ENCODE measurements at places on chromosomes 16 and 17. TPM values are rescaled to one million over a fixed set of nuclear protein-coding genes. Genes with fewer than 3 reads are reported as not detected.

DNA sequence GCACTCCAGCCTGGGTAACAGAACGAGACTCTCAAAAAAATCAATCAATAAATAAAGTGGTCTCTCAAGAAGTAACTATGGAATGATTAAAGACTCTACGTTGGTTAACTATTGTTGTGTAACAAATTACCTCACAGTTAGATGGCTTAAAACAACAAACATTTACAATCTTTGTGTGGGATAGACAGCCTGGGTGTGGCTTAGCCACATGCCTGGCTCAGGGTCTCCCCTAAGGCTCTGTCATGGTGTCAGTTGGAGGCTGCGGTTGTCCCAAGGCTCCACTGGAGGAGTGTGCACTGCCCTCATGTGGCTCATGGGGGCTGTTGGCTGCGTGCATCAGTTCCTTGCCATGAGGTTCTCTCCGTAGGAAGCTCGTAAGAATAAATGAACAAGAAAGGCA, 294.5 kb downstream of the SNX29 start:
- no peak for DNase-seq

DNA sequence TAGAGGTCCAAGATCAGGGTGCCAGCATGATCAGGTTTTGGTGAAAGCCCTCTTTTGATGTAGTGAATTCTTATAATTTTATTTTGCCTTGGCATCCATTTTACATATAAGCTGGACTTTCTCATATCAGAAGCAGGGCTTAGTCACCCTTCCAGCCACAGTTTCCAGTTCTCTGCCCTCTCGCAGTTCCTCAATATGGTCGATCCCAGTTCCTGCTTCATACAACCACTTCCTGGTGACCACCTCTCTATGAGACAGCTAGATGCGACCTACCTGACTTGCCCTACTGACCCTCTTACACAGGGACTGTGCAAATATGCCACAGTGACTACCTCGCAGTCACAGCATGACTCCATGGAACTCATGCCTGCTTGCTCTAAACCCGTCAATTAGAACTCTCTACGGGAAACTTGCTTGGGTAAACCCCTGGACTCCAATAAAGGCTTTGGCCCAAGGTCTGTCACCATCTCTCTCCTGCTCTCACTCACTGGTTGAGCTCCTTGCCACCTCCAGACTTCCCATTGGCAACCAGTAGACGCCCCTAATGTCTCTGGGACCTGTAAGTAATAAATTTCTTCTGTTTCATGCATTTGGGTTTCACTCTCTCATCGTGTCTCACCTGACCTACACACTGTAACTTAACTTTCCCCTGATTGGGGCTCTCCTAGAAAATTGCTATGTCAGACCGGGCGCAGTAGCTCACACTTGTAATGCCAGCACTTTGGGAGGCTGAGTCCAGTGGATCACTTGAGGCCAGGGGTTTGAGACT, 21.4 kb downstream of the CD300LG start:
- DNase-seq = no peak

DNA sequence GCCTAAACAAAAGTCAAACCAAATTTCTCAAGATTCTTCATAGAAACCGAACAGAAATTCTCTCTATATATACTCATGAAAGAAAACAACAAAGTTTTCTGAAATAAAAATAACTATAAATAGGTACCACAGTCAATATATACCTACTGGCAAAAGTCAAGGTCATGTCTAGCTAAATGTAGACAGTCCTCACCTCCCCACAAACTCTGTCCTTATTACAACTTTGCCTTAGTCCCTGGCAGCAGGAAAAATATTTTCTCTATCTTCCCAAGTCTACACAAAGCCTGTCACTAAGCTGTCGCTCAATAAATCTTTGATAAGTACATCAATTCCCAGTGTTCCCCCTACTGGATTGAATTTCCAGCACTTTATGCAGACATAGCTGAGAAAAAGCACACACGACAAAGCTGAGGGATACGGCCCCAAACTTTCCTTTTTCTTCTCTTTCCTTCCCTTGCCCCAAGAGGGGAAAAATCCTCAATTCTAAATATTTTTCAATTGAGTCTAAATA, 2.7 kb downstream of the CFAP20 start:
- DNase-seq = no peak

GRCh38 chr16:85718682-85719081, 29.9 kb upstream of the GINS2 start:
- no peak for DNase-seq

- DNase-seq = no peak
Measured at GRCh38 chr16:57775661-57776469, 26.4 kb downstream of the KIFC3 start.

DNA sequence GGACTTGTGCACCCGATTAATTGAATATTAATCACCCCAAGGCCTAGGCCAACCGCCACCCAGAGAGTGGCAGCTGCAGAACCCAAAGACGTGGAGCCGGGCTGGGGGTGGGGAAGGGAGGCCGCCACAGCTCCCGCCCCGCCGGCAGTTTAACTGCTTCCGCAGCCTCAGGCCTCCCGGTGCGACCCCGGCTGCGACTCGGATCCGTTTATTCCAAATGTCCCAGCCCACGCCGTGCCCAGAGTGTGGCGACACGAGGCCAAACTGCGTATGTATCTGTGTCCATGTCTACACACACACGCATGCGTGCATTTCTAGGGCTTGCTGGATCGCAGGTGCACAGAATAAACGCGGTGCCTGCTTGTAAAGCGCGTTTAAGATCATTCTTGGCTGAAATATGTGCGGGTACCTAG, 802 bp upstream of the TOB1 start:
- DNase-seq = peak; percentile 39

Gene CTRL
- total RNA-seq = 0.65 TPM

Gene ZNF469
- total RNA-seq = 10.9 TPM

Gene TPSG1
- 1.3 TPM for total RNA-seq

Gene CCL1
- total RNA-seq = not detected

Gene DDX5
- 997 TPM for total RNA-seq

Gene ACACA
- 39.2 TPM for total RNA-seq

Gene HSD11B2
- 1.7 TPM for total RNA-seq

Measured in omental fat pad (tissue), 4 donors.